ENCODE measurements at places on chromosomes 4 and X. TPM values are rescaled to one million over a fixed set of nuclear protein-coding genes. Genes with fewer than 3 reads are reported as not detected.
A peak's percentile ranks its signal among the peaks of the same experiment; 100 is the strongest.

MSL3 gene
- 22.6 TPM for total RNA-seq

TRIM60 gene
- not detected for total RNA-seq

DNA sequence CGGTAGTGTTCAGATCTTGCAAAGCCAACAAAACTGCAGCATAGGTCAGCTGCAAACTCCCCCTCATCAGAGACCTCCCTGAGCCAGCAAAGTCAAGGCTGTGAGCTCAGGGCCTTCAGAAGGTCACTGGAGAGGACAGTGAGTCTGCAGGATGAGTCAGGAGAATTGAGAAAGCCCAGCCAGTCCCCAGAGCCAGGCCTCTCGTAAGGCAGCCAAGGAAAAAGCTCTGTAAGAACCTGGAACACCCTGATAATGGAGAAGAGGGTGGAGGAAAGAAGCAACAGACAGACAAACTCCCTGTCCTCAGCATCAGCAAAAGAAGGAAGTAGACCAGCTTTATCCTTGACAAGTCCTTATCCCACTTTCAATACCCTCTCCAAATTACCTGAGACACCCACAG is 33.0 kb downstream of the GRIA3 start:
- no peak for DNase-seq

NPY1R gene
- 0.04 TPM for total RNA-seq

RRH gene
- total RNA-seq, result 0.10 TPM

DNA sequence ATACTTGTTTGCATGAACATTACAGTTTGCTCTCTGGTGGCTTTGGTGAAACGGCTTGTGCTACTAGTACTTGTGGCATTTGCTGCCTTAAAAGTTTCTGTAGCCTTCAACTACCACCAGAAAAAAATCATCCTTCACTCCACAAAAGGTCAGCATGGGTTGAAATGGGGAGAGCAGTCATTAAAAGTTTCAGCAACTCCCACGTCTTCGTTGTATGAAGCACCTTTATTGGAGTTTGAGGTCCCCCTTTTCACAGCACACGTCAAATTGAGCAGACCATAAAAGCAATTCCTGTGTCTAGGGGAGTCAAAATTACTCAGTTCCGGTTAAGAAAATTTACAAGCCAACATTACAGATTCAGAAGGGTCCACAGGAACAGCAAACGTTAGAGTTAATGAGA is 23.0 kb upstream of the CCNA2 start:
- DNase-seq, result no peak

DNA sequence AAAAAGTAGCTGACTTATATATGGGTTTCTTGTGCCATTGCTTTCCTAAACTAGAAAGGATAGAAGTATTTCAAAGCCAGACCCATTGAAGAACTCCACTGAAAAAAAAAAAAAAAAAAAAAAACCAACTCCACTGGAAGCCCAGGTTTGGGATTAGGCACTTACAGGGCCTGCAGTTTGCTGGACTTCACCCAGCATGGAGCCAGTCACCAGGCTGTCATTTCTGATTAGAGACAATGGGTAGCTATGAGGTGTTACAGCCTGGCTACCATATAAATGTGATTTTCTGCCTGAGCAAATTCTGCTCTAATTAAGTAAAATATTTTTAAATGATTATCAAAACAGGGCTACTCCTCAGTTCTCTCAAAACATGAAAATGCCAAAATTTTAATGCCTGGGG is 49.5 kb downstream of the HS6ST2 start:
- no peak for DNase-seq

DNA sequence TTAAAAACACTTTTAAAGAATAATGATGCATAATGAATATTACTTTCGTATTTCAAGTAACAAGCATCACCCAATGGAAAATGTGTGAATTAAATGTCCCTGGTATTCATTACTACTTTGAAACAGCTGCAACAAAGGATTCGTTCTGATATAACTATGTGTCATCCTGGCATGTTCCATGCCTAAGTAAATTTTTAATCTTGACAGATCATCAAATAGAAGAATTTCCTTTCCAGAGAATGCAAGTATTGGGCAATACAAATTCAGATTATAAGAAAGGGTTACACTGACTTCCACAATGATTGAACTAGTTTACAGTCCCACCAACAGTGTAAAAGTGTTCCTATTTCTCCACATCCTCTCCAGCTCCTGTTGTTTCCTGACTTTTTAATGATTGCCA is 105.3 kb downstream of the SPCS3 start:
- DNase-seq, result peak; percentile 65

RNF150 gene
- total RNA-seq, result not detected

CNGA1 gene
- total RNA-seq, result 0.31 TPM

DNA sequence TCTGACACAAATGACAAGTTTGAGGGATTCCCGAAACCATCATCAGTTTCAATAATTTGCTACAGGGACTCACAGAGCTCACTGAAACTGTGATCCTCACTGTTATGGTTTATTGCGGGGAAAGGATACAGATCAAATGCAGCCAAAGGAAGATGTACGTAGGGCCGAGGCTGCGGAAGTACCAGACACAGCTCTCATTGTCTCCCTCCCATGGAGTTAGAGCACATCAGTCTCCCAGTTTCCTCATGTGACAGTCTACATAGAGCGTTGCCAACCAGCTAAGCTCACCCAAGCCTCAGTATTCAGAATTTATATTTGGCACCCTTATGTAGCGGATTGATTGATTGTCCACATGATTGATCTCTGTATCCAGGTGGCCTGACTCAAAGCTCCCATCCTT is 137.8 kb upstream of the TENM3 start:
- DNase-seq, result no peak

DNA sequence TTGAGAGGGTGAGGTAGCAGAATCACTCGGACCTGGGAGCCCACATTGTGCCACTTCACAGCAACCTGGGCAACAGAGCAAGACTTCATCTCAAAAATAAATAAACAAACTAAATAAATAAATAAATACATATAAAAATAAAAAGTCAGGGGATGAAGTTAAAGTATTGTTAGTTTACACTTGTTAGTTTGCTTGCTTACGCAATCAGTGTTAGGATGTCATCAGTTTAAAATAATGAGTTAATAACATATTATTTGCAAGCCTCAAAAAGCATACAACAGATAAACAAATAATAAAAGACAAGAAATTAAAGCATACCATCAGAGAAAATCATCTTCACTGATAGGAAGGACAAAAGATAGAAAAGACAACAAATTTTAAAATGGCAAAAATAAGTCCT is 891.1 kb upstream of the PCDH7 start:
- DNase-seq, result no peak

- DNase-seq, result no peak
Measured at GRCh38 chr4:25088093-25088952, 57.6 kb upstream of the LGI2 start.

GRCh38 chr4:153142700-153143438 is 61.4 kb upstream of the TRIM2 start:
- peak; percentile 47 for DNase-seq

GLRA2 gene
- total RNA-seq, result not detected

PCSK1N gene
- 0.53 TPM for total RNA-seq

ITGB1BP2 gene
- 0.95 TPM for total RNA-seq

GRCh38 chr4:69057620-69058409 is 38.5 kb upstream of the UGT2B7 start:
- no peak for DNase-seq

DNA sequence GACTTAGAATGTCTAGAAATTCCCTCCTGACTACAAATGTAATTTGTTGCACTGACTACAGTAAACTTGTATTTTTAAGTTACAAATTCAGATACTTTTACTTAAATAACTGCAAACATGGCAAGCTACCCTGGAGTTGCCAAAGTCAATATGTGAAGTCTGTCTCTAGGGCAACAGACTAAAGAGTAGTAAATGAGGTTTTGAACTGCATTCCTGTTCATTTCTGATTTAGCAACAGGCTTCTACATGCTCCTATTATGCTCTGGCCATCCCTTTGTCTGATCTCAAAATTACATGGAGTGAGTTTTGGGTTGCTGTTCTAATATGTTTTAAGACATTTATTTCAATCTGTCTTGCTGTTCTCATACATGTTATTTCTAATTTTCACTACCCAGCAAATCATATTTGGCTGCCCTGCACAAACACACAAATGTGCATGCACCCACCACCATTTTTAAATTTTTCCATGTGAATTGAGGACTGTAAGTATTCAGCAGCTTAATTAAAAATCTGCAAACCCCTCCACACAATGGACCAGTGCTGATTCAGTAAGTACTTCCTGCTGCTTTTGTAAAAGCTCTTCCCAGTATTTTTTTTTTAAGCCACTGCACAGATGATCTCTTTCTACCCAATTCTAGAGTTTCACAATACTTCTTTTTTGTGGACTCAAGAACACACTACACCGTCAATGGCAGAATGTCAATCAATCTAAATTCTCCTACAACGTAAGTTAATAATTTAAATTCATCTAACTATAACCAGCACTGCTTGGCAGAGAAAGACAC is 26.7 kb downstream of the SH3RF1 start:
- DNase-seq, result peak; percentile 40

AIFM1 gene
- total RNA-seq, result 35.7 TPM

GAGE1 gene
- not detected for total RNA-seq

- DNase-seq, result no peak
Measured at GRCh38 chrX:9855561-9856283, 69.5 kb downstream of the SHROOM2 start.

UGT2A1 gene
- total RNA-seq, result not detected

GRCh38 chrX:69128588-69128987 is 36.7 kb downstream of the PJA1 start:
- no peak for DNase-seq

All from foreskin keratinocyte (primary cell).